ENCODE measurements at places on chromosomes 6 and 20. TPM values are rescaled to one million over a fixed set of nuclear protein-coding genes. Genes with fewer than 3 reads are reported as not detected.
A peak's percentile ranks its signal among the peaks of the same experiment; 100 is the strongest.

TUBB1 gene
- not detected for total RNA-seq

MDFI gene
- total RNA-seq: not detected

ZNF831 gene
- total RNA-seq: 12.1 TPM

CGA gene
- not detected for total RNA-seq

CPNE5 gene
- 4.0 TPM for total RNA-seq

XKR7 gene
- total RNA-seq: not detected

PPP1R3G gene
- total RNA-seq: 0.10 TPM

C6orf141 gene
- not detected for total RNA-seq

DPPA5 gene
- total RNA-seq: not detected

LAMA4 gene
- total RNA-seq: not detected

EDN3 gene
- total RNA-seq: 0.25 TPM

RAB23 gene
- 3.0 TPM for total RNA-seq

HAO1 gene
- total RNA-seq: not detected

DNA sequence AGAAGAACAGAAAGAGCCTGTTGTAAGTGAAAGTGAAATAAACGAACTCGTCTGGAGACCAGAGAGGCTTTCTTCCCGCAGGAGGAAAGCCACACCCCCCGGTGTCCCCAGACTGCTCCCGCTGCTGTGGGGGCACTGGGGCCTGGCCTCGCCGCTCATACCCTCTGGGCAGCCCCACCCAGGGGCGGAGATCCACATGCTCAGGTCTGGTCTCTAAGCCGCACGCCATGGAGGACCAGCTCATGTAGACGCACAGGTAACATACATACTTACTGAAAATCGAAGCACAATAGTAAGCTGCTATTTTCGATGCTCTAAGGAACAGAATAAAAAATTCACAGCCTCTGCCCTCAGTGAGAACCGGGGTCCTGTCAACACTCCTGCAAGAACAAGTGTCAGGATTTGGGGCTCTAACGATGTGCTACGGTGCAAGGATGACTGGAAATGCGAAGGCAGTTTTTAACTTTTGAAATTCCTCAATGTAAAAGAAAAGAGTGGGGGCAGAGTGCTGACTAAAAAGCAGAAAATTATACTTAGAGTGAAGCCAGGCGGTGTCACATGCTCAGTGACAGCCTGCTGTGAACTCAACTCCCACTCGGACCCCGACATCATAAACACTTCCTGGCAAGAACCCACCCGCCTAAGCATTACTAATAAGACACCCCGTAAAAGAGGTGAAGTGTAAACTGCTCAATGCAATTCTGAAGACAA, 110.5 kb downstream of the IRF4 start:
- peaks cover 7% of the 10 kb centered on the region for H3K36me3 ChIP-seq
- peaks cover 84% of the 10 kb centered on the region for H3K4me1 ChIP-seq
- no peaks in the 10 kb centered on the region for H3K27me3 ChIP-seq
- peak; percentile 67 for DNase-seq

DNA sequence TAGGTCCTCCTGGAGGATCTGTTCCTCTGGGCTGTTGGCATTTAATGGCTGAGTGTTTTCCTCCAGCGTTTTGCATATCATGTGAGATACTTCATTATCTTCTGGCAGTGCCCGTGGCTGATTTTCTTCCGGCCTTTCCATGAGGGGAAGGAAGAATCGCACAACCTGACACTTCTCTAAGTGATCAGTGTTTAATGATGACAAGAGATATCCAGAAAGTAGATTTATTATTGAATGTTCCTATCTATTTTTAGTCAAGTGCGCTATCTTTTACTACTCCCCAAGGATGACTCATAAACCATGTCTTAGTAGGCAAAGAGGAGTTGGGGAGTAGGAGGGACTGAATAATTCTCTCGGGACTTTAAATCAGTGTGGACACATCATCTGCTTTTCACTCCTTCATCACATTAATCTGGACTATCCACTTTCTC, 149.7 kb downstream of the PLCB4 start:
- no peaks in the 10 kb centered on the region for H3K36me3 ChIP-seq
- no peaks in the 10 kb centered on the region for H3K27me3 ChIP-seq
- no peaks in the 10 kb centered on the region for H3K4me1 ChIP-seq
- no peak overlapping the region for H3K4me3 ChIP-seq
- no peak for DNase-seq
- H3K27ac ChIP-seq: no peak overlapping the region

DNA sequence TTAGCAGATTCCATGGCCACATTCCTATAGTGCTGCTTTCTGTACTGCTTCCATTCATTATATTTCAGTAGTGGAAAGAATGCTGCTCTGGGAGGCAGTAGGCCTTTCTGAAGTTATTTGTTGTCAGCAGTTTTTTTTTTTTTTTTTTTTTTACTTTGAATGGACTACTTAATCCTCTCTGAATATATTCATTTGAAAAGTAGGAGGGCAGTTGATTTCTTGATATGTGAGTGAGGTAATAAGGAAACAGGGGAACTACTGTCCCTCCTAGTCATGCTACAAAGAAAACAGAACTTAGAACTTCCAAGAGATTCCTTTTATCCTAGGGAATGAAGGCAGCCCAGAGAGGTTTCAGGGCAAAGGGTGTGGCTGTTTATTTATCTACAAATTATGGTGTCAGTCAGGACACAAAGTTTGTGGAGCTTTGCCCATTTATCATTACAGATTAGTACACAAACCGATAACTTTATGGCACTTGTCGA, 155.9 kb downstream of the JARID2 start:
- no peak for DNase-seq
- H3K36me3 ChIP-seq: no peaks in the 10 kb centered on the region

GRCh38 chr6:11196511-11197174, 35.8 kb downstream of the NEDD9 start:
- H3K27me3 ChIP-seq: no peaks in the 10 kb centered on the region
- H3K4me3 ChIP-seq: no peak overlapping the region
- H3K27ac ChIP-seq: no peak overlapping the region
- H3K36me3 ChIP-seq: peaks cover 80% of the 10 kb centered on the region

DNA sequence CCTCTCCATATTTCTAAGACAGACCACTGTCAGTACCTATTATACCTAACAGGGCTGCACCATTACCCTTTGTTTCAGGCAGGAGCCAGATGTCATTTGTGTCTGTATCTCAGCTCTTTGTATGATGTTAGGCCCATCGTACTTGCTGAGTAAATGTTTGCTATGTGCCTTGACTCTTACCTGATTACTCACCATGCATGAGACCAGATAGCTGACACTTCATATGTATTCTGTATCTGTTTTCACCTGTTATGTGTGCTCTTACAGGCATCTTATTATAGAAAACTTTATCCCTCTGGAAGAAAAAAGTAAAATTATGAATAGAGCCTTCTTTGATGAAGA, 31.7 kb upstream of the ASXL1 start:
- no peak overlapping the region for H3K27ac ChIP-seq
- H3K36me3 ChIP-seq: peaks cover 37% of the 10 kb centered on the region
- H3K4me3 ChIP-seq: no peak overlapping the region
- no peak for DNase-seq
- H3K4me1 ChIP-seq: peaks cover 12% of the 10 kb centered on the region

DNA sequence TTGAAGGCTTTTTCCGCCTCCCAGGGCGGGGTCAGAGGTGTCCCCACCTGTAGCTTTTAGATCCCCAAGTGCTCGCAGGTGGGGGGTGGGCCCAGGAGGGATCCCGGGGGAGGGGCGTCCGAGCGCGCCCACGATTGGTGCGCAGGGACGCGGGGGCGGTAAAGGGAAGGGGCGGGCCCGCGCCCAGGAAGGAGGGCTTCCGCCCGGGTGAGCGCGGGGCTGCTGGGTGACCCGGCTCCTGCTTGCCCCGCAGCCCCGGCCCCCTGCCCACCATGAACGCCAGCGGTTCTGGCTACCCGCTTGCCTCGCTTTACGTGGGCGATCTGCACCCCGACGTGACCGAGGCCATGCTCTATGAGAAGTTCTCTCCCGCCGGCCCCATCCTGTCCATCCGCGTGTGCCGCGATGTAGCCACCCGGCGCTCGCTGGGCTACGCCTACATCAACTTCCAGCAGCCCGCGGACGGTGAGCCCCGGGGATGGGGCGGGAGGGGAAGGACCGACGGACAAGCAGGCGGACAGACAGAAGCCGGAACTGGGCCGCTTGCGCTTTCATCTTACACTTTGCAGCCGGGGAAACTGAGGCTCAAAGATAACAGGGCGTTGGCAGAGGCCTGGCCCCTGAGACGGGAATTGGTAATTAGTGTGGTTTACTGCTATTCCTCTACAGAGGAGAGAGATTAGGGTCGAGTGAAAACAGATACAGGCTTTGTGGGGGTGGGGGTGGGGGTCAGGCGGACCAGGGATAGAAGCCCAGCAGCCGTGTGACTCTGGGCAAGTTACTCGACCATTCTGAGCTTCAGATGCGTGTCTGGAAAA, at the start of gene PABPC1L:
Gene PABPC1L, plus strand, starts transcription at position 189 of the 818 bp plus-strand sequence. Its CDS starts 84 bp downstream, at position 273.
- no peaks in the 10 kb centered on the region for H3K27me3 ChIP-seq
- peaks cover 58% of the 10 kb centered on the region for H3K36me3 ChIP-seq
- H3K4me1 ChIP-seq: peaks cover 45% of the 10 kb centered on the region
- peak; percentile 76 for DNase-seq

DNA sequence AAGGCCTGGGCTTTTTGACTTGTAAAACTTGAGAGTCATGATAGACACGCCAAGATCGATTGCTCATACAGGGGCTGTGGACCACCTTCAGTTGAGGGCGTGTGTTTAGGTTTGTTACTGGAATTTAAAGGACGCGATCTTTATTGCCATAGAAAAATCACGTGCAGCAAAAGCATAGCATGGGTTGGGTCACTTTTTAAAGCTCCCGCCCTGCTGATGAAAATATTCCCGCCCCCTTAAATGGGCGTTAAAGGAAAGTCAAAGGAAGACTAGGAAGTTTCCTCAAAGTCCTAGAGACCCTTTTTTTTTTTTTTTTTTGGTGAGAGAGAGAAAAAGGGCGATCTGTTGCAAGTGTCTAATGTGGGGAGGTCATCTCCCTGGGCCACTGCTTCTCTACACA, 23.1 kb downstream of the TFAP2A start:
- peaks cover 16% of the 10 kb centered on the region for H3K36me3 ChIP-seq
- no peaks in the 10 kb centered on the region for H3K4me1 ChIP-seq
- no peak for DNase-seq
- no peak overlapping the region for H3K4me3 ChIP-seq
- H3K27ac ChIP-seq: no peak overlapping the region

DNA sequence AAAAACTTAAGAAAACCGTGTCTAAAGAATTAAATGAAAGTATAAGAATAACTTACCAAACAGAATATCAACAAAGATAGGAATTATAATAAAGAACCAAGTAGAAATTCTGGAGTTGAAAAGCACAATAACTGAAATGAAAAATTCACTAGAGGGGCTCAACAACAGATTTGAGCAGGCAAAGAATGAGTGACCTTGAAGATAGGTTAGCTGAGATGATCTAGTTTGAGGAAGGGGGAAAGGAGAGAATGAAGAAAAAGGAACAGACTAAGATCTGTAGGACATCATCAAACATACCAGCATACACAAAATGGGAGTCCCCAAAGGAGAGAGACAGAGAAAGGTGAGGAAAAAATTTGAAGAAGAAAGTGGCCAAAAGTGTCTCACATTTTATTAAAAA, 37.7 kb upstream of the TULP1 start:
- H3K27me3 ChIP-seq: peaks cover 14% of the 10 kb centered on the region
- H3K4me1 ChIP-seq: peaks cover 4% of the 10 kb centered on the region
- peaks cover 7% of the 10 kb centered on the region for H3K36me3 ChIP-seq
- H3K27ac ChIP-seq: no peak overlapping the region

DNA sequence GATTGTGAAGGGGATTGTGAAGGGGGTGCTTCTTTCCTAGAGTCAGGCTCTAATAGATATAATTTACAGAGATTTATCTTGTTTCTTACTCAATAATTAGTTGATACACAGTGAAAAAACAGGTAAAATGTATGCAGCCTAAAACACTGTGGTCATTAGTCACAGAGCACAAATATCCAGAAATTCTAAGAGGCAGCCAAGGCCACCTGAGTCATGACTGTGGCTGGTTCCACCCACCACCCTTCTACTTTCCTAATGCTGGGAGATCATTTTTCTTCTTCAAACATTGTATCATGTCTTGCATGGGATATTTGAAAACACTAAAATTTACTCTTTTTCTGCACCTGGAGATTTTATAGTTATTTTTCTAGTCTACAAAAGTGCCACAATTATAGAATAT, 181.6 kb downstream of the OTOR start:
- no peaks in the 10 kb centered on the region for H3K27me3 ChIP-seq
- no peaks in the 10 kb centered on the region for H3K4me1 ChIP-seq
- no peak for DNase-seq
- H3K27ac ChIP-seq: no peak overlapping the region
- no peaks in the 10 kb centered on the region for H3K36me3 ChIP-seq
